ENCODE measurements at places on chromosomes 16 and 17.

DNA sequence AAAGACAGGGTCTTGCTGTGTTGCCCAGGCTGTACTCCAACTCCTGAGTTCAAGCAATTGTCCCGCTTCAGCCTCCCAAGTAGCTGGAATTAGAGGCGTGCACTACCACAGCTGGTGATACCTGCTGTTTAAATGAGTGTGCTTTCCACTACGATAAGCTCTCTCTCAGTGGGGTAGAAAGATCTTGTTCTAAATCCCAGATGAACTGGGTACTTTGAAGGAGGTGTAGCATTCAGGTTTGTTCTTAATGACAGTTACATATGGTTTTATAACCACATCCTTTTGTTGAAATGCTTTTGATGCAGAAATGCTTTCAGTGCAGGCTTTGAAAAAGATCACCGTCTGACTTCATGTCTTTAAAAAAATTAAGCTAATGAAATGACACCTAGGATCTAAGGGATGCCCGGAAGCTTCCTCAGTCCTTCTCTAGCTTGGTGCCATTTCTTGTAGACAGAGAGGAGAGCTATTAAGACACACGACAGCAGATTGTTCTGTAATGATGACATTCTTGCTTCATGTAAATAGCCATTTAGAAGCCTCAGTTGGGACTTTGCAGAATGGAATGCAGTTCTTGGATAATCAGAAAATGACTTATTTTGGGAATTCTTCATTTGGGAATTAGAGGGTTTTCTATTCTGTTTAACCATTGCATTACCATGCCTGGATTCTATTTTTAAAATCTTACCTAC, 19.5 kb downstream of the PMM2 start:
- no peak for DNase-seq

DNA sequence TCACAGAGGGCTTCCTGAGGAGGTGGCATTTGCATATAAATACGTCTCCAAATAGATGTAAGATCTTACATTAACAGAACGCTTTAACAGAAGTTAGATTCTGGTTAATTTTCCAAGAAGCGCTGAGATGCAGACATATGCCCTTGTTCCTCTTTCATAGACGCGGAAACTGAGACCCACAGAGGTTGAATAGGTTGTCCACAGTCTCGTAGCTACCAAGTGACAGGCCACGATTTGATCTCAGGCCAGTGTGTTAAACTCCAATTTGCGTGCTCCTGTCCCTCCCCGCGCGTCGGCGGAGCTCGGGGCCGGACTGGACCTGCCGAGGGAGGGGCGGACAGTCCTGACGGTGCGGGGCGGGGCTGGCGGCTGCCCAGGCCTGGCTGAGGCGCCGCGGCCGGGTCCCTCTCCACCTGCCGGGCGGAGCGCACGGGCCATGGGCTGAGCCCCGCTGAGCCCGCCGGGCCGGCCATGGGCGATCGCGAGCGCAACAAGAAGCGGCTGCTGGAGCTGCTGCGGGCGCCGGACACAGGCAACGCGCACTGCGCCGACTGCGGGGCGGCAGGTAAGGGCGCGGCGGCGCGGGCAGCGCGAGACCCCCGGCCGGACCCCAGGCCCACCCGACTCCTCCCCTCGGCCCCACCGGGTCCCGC, at the start of gene ADAP2:
Gene ADAP2 (plus strand): TSS at position 402 of the 653 bp plus-strand sequence. CDS start 70 bp downstream, at position 472.
- DNase-seq, result no peak

- DNase-seq, result no peak
These were observed 25.1 kb downstream of the PLCG2 start for GRCh38 chr16:81804134-81804610.

GRCh38 chr17:39325528-39326240, 75.7 kb downstream of the FBXL20 start:
- DNase-seq, result no peak

DNA sequence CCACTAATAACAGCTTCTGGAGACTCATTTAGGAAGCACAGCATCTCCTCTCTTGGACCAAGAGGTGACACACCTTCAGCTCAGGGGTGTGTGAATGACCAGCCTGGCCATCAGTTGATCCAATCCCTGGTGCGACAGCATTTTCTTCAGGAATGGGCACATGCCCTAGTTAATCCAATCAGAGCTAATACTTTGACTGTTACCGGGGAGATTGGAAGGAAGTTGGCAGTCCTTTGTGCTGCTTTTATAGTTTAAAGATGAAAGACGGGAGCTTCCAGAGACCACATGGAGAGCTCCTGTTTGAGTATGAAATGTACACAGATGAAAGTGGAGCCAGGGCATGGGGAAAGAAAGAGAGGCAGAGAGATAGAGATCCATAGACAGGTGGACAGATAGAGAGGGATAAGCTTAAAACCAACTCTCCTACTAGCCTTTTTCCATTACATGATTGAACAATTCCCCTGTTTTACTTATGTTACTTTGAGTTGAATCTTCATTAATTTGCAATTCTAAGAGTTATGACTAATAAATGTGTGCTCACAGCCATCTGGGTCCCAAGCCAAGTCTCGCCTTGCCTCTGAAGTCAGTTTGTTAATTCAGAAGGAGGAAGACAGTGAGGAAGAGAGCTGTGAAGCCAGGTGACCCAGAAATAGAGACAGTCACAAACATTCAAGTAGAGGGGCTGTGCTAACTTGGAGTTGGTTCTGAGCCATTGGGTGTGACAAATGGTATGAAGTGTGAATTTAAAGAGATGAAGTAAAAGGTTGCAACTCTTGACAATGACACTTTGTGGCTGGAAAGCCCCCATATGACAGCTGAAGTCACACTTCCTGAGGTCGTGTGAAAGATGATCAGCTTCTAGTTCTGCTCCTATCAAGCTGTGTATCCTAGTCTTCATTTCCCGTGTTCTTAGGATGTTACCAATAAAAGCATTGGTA, 120.0 kb upstream of the GOT2 start:
- DNase-seq, result no peak

GRCh38 chr16:83215406-83216001, 588.7 kb downstream of the CDH13 start:
- DNase-seq, result peak; percentile 54

DNA sequence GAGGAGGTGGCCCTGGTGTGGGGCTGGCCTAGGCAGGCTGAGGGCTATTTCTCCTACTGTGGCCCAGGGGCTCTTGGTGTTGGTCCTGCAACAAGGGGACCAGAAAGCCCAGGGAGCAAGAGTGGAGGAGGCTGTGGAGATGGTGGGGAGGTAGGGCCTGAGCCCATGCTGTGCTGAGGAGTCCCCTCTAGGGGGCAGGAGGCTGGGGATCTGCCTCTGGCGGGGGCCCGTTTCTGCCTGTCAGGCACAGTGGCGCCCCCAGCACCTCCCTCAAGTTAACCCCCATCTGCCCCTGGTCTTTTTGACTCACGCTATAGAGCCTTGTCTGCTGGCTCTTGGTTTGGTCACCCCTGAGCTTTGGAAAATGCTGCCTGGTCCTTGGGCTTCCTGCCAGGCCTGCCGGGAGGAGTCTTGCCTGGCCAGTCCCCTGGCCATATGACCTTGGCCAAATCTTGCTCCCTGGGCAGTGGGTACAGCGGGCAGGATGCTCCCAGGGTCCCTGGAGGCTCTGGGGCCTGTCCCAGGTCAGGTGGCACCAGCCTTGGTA, 5.9 kb downstream of the BAIAP2 start:
- peak; percentile 66 for DNase-seq

DNA sequence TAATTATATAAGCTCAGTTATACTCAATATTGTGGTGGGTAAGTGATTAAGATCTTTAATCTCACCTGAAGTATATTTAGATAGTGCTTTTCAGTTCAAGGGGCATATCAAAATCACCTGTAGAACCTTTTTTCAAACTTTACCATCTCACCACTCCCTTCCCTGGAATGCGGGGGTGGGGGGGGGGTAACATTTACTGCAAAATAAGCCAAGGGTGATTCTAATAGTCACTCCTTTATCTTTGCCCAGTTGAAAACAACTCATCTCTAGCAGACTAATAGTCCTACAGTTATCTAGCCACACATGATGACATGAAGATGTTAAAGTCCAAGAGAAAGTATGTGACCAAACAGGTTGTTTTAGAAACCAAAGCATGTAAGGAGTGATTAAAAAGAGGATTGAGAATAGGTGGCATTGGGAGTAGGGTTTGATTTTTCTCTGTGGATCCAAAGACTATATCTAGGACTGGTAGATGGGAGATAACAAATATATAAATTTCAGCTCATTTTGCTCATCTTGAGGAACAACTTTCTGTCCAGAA, 21.5 kb downstream of the LPCAT2 start:
- DNase-seq, result no peak

GRCh38 chr17:66165537-66166123, 26.3 kb downstream of the CEP112 start:
- peak; percentile 80 for DNase-seq

DNA sequence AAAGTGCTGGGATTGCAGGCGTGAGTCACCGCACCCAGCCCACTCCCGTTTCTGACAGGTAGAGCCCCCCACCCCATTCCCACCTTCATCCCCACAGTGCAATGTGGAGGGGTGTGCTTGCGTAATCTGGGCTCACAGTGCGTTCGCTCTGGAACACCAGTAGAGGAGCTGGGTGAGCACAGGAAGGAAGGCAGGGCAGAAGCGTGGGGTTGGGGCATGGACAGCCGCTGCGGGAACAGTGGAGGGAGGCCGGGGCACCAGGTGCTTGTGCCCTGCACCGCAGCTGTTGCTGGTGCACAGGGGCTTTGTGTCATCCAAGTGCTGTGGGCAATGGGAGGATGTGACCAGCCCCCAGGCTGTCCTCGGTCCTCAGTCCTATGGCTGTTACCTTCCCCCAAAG, 24.7 kb downstream of the KDM8 start:
- DNase-seq, result no peak

GRCh38 chr16:82633964-82634600, 7.3 kb downstream of the CDH13 start:
- DNase-seq, result no peak

- no peak for DNase-seq
These were observed 365.2 kb downstream of the C16orf95 start for GRCh38 chr16:86951831-86952598.

GRCh38 chr16:29700253-29700987, 21.4 kb downstream of the QPRT start:
- peak; percentile 88 for DNase-seq

- no peak for DNase-seq
These were observed 446.1 kb downstream of the HS3ST3B1 start for GRCh38 chr17:14746822-14747602.
